Nucleus accumbens (tissue), 56 donors: ENCODE measurements at places on chromosomes 12 and 14.
A peak's percentile ranks its signal among the peaks of the same experiment; 100 is the strongest.

- no peak for DNase-seq
Measured at GRCh38 chr12:4143896-4144295, 129.7 kb upstream of the CCND2 start.

DNA sequence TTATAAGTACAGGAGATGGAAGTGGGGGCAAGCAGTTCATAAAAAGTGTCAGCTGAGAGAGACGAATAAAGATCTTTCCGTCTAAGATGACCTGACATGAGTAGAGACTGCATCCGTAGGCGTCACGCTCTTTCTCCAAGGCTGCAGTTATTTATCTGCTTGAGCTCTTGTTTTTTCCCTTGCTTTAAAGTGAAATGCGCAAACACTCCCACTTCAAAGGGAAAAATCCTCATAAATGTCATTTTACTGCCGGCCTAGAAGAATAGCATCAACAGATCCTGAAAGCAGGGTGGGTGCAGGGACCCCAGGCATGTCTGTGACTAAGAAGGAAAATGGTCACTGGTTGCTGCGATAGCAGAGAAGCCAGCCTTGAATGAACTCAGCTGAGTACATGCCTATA, 647.4 kb downstream of the MED13L start:
- no peak for DNase-seq

DNA sequence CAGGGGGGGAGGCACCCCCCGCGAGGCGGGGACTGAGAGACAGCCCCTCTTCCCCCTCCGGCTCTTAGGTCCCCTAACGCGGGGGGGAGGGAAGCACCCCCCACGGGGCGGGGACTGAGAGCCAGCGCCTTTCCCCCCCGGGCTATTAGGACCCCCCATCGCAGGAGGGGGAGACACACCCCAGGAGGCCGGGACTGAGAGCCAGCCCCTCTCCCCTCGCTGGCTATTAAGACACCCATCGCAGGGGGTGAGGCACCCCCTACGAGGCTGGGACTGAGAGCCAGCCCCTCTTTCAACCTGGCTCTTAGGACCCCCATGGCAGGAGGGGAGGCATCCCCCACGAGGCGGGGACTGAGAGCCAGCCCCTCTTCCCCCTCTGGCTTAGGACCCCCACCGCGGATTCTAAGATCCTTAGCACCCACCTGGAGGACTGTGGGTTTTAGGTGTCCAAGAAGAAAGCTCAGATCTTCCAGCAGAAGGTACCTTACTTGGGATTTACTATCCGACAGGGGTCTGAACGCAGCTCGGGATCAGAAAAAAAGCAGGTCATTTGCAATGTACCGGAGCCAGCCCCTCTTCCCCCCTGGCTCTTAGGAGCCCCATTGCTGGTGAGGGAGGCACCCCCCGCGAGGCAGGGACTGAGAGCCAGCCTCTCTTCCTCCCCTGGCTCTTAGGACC, 197.8 kb upstream of the PZP start:
- DNase-seq, result no peak

DNA sequence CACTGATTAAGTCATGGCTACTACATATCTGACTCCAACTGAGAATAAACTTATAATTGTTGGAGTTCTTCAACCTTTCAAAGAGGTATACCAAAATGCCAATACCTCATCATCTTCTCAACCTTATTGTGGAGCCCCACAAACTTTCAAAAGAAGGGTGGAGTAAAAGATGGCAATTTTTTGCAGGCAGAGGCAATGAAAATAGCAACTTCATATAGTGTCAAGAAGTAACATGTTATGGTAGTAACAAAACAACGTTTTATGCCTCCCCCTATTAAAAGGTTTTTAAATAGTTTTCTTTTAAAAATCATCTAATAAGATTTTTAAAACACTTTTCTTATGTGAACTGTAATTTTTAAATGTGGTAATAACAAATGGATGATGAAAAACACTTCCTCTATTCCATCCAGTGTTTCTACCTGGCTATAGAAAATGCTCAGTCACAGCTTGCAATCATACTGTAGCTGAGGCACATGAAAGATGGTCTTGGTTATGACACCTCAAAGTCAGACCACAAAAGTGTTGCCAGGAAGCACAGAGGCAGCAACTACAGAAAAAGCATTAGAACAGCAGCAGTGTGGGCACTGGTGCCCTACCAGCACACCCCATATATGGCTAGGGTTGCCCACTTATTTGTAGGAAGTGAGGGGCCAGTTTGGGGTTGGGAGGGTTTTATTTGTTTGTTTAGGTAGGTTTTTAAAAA, 7.0 kb downstream of the PPP1R12A start:
- no peak for DNase-seq

- DNase-seq, result no peak
Measured at GRCh38 chr12:45629292-45629691, 100.2 kb upstream of the ARID2 start.

GRCh38 chr12:93870020-93870795, 193.0 kb downstream of the CRADD start:
- DNase-seq, result no peak

GRCh38 chr12:2877953-2878732, 1.1 kb downstream of the RHNO1 start:
- DNase-seq, result no peak

DNA sequence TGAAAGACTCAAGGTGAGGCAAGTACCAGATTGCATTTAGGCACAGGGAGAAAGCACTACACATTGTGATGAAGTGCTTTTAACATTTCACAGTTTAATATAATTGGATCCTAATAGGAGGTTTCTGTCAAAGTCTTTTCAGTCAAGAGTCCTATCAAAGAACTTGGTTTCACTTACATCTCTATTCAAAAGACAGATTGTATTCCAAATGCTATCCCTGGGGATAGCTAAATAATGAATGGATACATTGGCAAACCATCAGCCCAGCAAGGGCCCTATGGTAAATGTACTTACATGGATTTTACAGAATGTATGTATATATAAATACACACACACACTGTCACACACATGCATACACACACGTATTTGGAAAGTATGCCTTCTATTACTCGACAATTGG, 655.5 kb upstream of the FLRT2 start:
- no peak for DNase-seq

GRCh38 chr14:59823179-59823578, 47.4 kb downstream of the RTN1 start:
- DNase-seq, result no peak

DNA sequence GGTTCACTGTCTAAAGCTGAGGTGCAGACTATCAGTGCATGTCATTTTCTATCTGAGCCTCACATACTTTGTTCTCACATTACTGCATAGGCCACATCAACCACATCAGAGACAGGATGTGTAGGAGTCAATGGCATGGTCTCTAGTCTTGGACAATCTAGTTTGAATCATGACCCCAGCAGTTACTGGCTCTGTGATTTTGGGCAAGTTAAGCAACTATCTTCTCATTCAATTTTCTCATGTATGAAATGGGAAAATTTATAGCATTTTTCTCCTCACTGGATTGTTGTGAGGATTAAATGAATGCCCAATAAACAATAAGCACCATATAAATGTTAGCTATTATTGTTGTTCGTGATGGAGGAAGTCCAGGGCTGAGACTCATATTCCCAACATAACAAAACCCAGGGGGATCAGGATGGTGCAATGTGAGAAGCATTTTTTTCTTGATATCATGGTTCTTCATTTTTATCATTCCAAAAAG, 432.6 kb downstream of the LRIG3 start:
- no peak for DNase-seq

GRCh38 chr12:42299392-42300308, 26.2 kb downstream of the ZCRB1 start:
- DNase-seq, result no peak

DNA sequence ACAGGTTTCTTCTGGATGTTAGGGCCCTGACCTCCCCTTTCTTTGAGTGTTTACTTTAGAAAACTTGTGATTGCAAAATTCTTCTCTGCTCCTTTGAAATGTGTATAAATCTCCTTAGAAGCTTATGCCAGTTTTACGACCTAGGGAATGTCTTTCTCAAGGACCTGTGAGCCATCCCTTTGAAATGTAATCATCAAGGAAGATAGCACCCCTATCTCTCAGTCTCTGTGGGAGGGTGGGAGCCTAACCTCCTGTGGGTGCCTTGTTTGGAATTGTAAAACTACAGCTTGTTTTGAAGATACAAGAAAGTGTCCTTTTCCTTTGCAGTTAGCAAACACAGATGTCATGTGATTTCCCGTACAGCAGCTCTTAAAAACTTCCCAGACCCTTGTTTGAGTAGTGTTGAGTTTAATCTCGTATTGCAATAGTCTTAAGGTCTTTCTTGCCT, 3.3 kb downstream of the OR10AD1 start:
- DNase-seq, result no peak

DNA sequence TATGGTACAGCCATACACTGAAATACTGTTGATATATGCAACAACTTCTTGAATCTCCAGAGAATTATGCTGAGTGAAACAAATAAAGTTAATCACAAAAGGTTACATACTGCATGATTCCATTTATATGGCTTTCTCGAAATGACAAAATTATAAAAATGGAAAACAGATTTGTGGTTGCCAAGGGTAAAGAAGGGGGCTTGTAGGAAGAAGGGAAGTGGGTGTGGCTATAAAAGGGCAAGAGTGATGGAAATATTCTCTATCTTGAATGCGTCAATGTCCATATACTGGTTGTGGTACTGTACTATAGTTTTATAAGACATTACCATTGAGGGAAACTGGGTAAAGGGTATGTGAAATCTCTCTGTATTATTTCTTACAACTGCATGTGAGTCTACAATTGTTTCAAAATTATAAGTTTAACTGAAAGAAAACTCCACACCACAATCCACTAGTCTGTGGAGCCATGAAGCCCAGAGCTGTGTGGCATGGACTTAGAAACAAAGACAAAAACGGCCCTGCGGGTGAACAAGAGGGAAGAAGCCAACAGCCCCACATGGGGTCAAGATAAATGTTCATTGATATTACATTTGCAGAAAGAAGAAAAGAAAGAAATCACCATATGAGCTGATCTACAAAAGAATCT, 18.3 kb upstream of the TSPAN11 start:
- no peak for DNase-seq

DNA sequence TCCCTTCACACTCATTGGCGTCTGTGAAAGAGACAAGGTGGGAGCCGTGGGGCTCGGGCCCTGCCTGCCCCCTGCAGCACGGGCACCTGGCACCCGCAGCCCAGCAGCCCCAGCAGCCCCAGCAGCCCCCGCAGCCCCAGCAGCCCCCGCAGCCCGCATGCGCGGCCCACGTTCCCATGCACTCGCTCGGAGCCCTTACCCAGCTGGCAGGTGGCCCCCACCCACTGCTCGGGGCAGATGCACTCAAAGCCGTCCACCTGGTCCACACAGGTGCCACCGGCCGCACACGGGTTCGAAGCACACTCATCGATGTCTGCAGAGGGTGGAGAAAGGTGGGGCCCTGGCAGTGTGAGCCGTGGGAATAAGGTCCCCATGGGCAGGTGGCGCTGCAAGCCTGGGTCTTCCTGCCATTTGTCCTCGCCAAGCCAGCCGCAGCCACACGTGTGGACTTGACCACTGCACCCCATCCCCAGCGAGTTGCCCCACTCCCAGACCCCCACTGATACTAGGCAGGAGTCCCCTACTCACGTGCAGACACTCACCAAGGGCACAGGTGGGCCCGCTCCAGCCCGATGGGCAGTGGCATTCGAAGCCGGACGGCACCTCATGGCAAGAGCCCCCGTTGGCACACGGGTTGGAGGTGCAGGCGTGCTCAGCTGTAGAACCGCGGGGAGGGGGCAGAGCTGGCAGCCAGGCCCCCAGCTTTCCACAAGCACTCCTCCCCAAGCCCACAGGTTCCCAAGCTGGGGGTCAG, 17.3 kb downstream of the JAG2 start:
- DNase-seq, result no peak

DNA sequence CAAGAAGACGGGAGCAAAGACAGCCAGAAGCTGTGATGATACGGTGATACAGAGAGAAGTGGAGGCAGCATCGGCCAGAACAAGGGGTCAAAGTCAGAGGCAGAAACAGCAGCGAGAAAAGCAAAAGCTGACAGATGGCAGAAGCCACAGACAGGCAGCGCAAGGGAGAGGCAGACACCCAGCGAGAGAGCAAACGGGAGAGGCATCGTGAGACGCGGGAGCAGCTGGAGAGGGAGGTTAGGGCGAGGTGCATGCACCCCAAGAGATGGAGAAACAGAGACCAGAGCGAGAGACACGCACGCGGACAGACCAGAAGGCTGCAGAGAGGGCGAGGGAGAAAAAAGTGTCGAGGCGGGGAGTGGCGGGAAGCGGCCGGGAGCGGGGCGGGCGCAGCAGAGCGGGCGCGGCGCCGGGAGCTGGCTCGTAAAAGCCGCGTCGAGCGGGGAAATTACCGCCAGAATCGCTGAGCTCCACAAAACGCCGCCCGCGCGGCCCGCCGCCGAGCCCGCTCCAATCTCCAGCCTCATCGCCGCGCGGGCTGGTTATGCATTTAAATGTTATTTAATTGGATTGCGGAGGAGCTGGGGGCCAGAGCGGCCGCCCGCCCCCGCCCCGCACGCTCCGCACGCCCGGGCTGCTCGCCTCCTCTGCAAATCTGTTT, 15.6 kb downstream of the SMUG1 start:
- peak; percentile 35 for DNase-seq

DNA sequence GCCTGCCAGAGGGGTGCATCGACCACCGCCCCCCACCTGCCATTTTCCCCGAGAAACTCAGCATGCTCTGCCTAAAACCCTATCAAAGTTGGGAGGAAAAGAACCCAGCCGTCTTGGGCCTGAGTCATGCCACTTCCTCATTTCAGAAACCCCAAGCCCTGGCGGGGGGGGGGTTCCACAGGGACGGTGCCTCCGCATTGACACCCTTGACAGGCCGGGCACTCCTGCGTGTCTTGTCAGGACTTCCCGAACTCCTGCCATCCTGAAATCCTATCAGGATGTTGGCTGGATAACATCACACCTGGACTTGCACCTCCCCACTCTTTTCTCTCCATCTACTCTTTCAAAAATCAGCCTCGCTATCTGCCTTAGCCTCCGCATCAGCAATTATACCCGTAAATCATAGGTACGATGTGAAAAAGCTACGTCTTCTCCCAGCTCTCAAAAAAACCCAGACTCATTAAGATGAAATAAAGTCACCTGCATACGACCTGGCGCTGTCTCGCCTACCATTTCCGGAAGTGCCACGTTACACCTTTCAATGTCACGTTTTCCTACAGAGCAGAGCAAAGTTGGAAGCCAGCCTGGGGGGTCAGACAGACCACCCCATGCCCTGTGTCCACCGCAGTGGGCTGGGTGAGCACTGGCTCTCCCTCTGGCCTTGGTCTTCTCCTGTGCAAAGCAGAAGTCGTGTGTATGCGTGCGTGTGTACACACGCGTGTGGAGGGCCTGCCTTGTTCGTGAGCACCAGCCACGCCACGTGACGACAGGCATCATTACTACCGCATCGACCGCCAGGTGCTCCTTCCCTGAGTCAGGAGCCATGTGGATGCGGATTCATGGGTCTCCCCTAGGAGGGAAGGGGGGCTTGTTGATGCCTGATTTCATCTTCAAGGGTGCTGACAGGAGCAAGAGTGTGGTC, 96.7 kb downstream of the RFLNA start:
- no peak for DNase-seq

- no peak for DNase-seq
Measured at GRCh38 chr12:121697093-121697698, 15.4 kb upstream of the TMEM120B start.
